ENCODE measurements at places on chromosomes 2 and 18.

GRCh38 chr2:173521450-173522192, 166.9 kb downstream of the CDCA7 start:
- no peak for DNase-seq

GRCh38 chr2:108536911-108537310, 2.6 kb downstream of the LIMS1 start:
- DNase-seq, result no peak

DNA sequence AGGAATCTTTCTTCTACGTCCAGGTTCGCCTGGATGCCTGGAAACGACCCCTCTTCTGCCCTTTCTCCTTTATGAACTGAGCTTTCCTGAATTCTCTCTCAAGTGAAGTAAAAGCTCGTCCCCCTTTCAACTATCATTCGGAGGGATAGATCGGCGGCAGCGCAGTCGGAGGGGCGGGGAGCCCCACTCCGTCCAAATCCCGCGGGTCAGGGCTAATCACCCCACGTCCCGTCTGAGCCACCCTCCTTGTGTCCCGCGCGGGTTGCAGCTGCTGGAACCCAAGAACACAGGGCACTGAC, 367 bp downstream of the FBXO48 start:
- DNase-seq, result no peak

DNA sequence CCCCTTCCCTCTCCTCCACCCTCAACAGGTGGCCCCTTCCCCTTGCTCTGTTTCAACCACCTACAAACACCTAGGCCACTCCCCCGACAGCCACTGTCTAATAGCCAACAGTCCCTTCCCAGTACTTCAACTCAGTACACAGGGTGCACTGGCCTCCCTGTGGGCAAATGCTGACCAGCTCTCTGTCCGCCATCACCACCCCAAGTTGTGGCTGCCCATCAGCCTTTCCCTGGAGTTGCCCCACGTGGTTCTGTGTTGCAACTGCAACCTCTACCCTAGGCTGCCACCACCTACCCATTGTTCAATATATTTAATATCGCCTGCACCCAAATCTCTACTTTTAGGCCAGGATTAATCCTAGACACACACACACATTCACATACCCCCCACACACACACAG, 173.5 kb downstream of the MREG start:
- DNase-seq, result no peak

DNA sequence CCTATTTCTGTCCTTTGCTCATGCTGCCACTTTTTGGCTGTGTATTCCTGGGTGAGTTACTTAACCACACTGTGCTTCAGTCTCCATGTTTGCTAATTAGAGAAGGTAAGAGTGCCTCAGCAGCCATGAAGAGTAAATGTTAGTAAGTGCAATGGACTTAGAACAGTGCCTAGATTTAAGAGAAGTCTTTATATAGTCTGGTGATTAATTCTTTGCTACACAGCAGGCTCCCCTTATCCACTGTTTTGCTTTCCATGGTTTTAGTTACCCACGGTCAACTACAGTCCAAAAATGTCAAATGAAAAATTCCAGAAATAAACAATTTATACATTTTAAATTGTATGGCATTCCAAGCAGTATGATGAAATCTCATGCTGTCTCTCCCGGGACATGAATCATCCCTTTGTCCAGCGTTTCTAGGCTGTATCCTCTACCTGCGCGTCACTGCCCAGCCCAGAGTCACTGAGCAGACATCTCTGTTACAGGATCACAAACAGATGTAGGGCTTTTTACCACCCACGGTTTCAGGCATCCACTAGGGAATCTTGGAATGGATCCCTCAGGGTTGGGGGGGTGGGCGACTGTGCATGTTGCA, 91.0 kb downstream of the CTIF start:
- peak; percentile 66 for DNase-seq
